ENCODE measurements at places on chromosomes 11 and 22. TPM values are rescaled to one million over a fixed set of nuclear protein-coding genes. Genes with fewer than 3 reads are reported as not detected.

- DNase-seq, result no peak
These were observed 83.3 kb downstream of the MYEOV start for GRCh38 chr11:69377029-69377952.

DNA sequence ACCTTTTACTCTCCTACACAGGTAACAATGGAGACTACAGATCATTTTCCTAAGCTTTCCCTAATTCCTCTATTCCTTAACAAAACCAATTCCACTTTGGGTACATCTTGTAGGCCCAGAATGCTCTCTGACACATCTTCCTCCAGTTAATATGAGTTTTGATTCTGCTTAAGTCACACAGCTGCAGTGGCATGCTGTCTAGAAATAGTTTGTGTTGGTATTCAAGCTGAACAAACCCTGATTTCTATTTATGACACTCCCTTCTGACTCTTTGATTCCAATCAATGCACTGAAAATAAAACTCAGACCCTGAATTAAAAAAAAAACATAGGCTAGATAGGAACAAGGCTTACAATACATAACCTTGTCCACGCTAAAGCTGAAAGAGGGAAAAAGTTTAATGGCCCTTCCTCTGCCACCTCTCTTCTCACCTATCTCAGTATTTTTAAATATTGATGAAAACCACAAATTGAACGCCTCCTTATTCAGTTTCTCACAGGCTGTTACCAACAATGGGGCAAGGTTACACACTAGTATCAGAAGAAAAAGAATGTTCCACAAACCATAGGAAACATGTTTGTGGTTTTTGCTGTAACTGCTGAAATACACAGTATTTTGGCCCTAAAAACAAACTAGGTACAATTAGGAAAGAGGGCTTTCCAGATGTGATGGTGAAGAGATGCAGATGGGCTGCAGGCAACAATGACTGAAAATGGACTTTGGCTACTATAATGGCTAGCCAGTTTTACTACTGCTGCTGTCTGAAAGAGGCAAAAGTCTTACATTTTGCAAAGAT, 35.7 kb upstream of the GAB2 start:
- DNase-seq, result no peak

DNA sequence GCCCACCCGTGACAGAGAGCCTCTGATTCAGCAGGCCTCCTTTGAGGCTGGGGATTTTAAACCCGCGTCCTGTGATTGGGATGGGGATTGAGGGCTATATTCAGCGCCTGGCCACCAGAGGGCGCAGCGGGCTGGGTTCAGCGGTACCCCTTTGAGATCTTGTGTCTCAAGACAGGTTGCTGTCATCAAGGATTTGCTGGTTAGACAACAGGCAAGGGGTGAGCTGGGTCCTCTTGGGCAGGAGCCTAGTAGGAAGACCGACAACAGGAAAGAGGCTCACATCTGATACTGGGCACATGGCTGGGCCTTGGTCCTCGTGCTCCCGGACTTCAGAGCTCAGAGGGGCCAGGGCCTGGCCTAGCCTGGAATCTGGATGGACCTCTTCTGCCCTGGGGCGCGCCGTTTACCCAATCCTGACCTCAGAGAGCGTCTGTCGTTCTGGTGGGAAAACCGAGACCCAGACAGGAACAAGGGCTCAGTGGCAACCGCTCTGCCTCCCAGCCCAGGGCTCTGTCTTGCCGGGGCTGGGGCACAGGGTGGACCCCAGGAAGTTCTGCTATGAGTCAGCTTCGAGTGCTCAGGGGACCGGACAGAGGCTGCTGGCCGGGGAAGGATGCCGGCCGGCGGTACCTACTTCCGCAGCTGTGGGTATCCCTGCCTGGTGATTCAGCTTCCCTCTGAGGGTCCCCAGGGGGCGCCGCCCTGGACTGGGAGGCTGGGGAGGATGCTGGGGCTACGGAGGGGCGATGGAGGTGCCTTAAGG, 929 bp upstream of the SLC35E4 start:
- peak; percentile 94 for DNase-seq

GRCh38 chr22:46242076-46242475, 8.0 kb downstream of the CDPF1 start:
- DNase-seq, result no peak

Gene TRIM34
- 3.8 TPM for total RNA-seq

Gene ZC3H7B
- total RNA-seq, result 33.3 TPM
